ENCODE measurements at places on chromosomes 5 and 9. TPM values are rescaled to one million over a fixed set of nuclear protein-coding genes. Genes with fewer than 3 reads are reported as not detected.
A peak's percentile ranks its signal among the peaks of the same experiment; 100 is the strongest.

- no peak for DNase-seq
These were observed 279.4 kb downstream of the BNC2 start for GRCh38 chr9:16591092-16591491.

- no peak for DNase-seq
These were observed 34.0 kb downstream of the NKD2 start for GRCh38 chr5:1042626-1043025.

GRCh38 chr5:174843263-174844250, 119.2 kb downstream of the MSX2 start:
- peak; percentile 35 for DNase-seq

Gene C9orf40
- 2.3 TPM for total RNA-seq

DNA sequence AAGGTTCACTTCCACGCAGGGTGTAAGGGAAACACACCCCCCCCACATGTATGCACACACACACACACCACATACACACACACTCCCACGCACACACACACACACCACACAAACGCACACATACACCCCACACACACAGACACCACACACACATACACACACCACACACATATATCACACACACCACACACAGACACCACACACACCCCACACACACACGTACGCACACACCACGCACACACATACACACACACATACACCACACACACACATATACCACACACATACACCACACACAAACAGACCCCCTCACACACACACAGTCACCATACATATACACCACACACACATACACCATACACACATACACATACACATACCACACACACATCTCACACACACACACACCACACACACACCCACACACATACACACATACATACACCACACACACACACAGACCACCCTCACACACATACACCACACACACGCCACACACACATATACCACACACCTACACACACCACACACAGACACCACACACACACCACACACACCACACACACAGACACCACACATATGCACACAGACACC, 44.3 kb upstream of the NEURL1B start:
- no peak for DNase-seq

Gene PCDHA8
- not detected for total RNA-seq

Measured in left ventricle myocardium superior (tissue), 1 donor.